ENCODE measurements at places on chromosomes 2 and 18. TPM values are rescaled to one million over a fixed set of nuclear protein-coding genes. Genes with fewer than 3 reads are reported as not detected.

The EMILIN1 gene
- total RNA-seq: 0.89 TPM

DNA sequence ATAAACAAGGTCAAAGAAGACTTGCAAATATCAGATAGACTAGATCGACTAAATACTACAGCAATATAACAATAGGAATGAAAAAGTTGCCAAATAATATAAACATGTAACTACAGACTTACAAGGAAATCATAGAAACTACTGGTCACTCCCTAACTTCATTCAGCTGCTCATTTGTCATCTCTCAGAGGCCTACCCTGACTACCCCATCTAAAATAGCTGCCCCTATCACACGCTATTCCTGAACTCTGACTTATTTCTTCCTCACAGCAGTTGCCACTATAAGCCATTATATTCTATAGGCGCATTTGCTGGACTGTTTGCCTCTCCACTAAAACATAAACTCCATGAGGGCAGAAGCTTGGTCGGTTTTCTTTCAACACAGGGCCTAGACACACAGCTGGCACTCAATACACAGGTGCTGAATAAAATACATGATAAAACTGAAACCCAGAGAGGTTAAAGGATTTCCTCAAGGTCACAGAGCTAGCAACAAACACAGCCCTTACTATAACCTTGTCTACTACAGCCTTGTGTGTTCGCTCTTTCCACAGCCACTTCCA, 1.8 kb downstream of the STRN start:
- no peak for DNase-seq

GRCh38 chr2:183408562-183408961, 284.3 kb downstream of the NUP35 start:
- no peak for DNase-seq

DNA sequence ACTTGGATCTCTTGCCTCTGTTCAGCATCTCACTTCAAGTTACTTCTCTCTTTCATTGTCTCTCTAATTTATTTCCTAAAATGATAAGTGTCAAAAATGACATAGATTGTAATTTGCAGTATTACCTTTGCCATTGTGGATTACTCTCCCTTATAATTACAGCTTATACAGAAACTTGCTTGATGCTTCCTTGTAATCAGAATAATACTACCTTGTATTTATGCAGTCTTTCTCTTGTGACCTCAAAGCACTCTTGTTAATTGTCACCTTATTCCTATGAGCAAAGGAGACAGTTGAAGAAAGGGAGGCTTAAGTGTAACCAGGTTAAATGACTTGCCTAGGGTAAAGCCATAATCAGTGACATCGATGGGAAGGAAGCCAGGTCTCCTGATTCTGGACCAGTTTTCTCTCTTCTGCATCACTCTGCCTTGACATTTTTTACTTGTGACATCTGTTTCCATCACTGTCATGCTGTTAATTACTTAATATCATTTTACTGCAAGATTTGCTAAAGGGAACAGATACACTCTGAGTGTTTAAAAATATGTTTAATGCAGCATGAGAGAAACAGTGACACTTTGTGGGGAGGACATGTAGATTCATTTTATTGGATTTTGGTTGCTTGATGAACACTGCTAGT, 388.6 kb downstream of the PARD3B start:
- no peak for DNase-seq

The PKDCC gene
- total RNA-seq: 0.28 TPM

DNA sequence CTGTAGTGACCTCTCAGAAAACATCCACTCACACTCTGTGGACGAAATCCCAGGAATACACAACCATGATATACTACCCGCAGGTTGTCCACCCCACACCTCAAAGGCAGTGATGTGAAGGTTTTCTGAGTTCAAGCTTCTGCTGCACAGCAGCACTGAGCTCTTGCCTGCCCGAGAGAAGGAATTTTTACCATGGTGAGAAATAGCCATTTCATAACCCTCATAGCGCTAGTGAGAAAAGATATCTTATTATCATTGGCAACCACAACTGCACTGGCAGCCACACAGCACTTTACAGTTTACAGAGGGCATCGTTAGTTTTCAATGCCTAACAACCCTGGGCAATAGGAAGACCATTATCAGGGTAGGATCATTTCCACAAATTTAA, 36.9 kb downstream of the NAPG start:
- no peak for DNase-seq

The LINC00305 gene
- total RNA-seq: not detected

GRCh38 chr2:169734169-169734847, 676 bp downstream of the KLHL23 start:
- DNase-seq: no peak

DNA sequence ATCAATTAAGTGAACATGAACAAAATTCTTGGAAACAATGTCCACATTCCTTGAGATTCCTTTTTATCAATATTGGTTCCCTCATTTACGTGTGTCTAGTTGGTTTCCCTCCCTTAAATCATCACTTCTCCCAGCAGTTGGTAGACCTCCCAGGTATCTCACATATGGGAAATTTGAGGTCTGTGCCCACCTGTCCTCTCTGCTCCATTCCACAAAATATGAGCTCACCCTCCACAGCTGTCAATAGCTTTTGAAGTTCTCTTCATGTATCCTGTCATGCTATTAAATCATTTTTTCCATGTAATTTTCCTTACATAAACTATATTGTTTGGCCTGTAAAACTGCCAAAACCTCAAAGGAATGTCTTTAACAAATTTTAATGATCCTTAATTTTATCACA, 992.2 kb upstream of the ACVR2A start:
- no peak for DNase-seq

GRCh38 chr2:212089873-212090272, 448.7 kb downstream of the ERBB4 start:
- no peak for DNase-seq

DNA sequence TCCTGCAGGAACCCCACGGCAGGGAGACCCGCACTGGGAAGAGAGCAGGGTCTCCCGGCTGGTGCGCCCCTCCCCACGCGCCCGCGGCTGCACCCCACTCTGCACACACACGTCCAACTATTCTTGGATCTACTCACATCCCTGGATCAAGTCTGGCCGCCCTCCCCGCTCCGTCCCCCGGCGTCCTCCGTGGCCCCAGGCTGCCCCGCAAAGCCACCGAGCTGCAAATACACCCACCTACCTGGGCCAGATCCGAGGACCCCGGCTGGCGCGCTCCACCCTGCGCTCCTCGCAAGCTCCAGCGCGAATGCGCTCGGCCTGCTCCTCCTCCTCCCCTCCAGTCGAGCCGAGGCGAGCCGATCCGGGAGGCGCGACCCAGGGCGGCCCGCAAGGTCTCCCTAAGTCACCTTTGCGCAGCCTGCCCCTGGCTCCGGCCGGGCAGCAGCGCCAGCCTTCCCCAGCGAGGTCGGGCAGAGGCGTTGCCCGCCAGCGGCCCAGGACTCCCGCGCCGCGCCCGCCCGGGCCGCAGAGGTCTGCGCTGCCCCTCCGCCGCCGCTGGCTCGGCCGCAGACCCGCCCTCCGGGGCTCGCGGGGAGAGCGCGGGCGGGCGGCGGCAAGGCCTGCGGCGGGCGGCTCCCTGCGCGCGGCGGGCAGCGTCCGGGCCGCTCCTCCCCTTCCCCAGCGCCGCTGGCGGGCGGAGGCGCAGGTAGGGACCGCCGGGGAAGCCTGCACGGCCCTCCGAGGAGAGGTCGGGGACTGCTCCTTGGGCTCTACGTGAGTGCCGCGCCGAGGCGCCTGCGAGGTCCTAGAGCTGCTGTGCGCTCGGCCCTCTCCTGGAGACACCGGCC, 126.0 kb downstream of the OSBPL1A start:
- no peak for DNase-seq

DNA sequence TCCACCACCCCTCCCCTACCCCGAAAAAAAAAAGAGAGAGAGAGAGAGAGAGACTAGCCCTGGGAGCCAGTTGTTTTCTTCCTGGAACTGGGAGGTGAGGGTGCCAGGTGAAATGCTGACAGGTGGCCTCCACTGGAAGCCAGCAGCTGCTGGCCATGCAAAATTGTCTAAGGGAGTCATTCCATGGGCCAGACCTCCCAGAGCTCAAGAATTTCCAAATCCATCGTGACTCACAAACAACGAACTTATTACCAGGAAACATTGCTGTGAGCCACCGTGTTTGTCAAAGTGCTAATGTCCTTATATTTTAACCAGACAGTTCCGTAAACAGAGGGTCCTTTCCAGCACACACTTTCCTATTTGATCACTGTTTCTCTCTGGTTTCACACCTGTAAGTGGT, 68.5 kb upstream of the PID1 start:
- no peak for DNase-seq

DNA sequence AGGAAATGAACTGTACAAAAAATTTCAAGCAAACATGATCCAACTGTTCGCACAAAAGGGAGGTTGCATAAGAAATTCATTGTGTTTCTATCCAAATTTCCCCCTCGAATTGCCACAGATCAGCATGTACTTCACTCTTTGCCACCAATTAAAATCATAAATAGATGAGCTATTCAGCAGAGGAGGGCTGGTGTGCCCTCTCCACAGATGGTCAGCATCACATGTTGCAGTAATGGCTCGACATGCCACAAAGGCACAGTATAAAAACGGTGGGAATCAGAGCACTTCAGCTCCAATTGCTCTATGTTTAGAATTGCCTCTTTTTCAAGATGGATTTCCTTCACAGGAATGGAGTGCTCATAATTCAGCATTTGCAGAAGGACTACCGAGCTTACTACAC, at the start of gene G6PC2:
Gene G6PC2, plus strand, starts transcription at position 289 of the 400 bp plus-strand sequence. Its CDS starts 41 bp downstream, at position 330.
- DNase-seq: no peak

The OTOF gene
- total RNA-seq: 1.7 TPM

GRCh38 chr2:109558076-109558882, 55.5 kb downstream of the SEPTIN10 start:
- no peak for DNase-seq

DNA sequence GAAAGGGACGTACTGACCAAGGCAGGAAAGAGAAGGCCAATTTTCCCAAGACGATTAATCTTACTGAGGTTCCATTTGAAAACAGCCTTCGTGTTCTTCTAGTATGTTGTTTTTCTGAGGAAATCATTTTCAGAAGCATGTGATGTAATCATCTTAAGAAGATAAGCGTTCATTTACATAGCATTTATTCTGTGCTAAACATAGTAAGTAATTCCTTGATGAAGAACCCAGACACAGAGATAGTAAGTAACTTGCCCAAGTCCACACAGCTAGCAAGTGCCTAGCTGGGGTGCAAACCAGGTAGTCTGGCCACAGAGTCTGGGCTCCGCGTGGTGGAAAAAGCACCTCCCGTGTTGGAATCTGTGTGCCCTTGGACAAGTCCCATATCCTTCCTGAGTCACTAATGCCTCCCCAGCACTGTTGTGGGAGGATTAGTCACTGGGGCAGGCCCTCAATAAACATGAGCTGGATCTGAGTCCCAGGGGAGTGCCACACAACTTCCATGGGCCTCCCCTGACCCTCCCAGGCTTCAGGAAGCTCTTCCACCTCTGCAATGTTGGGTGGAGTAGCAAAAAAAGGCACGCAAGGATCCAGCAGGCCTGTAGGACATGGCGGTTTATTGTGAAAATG, 26.9 kb upstream of the ASAP2 start:
- no peak for DNase-seq

The ABCG5 gene
- not detected for total RNA-seq

- DNase-seq: no peak
Measured at GRCh38 chr2:113246606-113247005, 32.1 kb downstream of the PAX8 start.

DNA sequence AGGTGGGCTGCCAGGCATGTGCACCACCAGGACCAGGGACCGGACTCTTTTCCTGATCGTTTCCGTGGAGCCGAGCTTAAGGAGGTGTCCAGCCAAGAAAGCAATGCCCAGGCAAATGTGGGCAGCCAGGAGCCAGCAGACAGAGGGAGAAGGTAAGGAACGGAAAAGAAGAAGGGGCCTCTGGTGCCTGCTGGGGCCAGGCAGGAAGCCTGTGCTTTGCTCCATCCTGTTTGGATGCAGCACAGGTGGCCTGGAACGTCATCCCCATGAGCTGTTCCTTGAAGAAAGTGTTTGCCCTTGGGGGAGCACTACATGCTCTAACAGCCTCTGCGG, 33.9 kb downstream of the CNGA3 start:
- no peak for DNase-seq

The ERBB4 gene
- total RNA-seq: not detected

- DNase-seq: no peak
Measured at GRCh38 chr2:170282851-170283250, 104.9 kb downstream of the MYO3B start.

DNA sequence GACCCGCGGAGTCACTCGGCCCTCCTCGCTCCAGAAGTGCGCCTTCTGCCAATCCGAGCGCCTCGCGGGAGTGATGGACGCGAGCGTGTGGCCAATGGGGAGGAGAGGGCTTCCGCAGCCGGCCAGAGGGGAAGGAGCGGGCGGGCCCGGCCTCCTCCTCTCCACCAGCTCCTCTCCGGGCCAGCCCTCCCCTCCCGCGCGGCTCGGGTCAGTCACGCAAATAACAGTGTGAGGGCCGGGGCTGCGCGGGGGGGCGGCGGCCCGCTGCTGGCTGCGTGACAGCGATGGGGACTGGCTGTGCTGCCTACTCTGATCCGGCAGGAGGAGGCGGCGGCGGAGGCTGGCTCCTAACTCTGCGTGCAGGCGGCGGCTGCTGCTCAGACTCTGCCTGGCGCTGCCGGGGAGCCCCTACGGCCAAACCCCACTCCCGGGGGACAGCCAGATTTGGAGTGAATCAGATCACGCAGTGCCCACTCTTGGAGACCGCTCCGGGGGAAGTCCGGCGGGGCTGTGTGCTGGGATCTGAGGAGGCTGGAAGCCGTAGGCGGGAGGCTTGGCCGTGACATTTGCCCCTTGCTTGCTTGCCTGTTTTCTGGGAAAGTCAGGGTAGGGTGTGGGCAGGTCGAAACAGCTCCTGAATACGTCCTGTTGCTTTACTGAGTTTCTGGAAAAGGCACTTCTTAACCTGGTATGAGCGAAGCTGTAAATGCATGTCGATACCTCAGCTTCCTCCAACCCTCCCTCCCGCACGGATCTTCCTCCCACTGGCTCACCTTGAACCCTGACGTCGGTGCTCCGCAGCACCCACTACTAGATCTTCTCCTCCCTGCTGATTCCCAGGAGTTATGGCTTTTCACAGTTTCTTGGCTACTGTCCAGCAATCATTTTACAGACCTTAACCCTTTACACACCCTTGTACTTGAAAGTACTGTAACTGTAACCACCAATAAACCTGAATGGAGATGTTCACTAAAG, 97.9 kb upstream of the SERTAD2 start:
- no peak for DNase-seq

DNA sequence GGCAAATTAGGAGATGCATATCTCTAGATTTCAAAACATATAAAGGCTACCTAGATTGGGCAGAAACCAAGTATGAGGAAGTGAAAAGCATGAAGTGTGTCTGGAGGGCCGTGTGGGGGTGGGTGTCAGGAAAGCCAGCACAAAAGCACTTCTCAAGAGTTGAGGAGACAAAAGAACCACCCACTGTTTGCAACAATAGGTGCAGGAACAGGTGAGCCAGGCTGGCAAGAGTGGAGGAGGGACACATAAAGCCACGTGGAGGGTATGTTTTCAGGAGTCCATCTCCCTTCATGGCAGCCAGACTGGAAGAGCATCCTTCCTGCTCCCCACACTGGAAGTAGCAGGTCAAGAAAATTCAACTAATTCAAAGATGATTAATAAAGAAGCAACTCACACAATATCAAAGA, 96.4 kb downstream of the CERS6 start:
- DNase-seq: no peak

- no peak for DNase-seq
Measured at GRCh38 chr18:79156327-79156726, 87.1 kb downstream of the ATP9B start.

- no peak for DNase-seq
Measured at GRCh38 chr2:169080250-169081069, 11.1 kb downstream of the DHRS9 start.

The TSGA10 gene
- 6.4 TPM for total RNA-seq

The SIX3 gene
- total RNA-seq: not detected

Data from CD8-positive, alpha-beta memory T cell (primary cell).